NCI-H510A (cell line): ENCODE measurements at places on chromosomes 4 and X.

DNA sequence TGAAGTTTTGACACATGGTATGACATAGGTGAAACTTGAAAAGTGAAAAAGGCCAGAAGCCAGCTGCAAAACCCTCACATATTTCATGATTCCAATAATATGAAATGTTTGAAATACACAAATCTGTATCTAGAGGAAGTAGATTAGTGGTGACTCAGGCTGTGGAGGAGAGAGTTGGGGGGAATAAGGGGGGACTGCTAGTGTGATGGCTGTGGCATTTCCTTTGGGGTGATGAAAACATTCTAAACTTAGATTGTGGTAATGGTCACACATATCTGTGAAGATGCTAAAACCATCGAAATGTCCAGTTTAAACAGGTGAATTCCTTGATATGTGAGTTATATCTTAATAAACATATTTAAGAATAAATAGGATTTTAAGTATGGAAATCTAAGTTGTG is 343.5 kb upstream of the SFRP2 start:
- DNase-seq: no peak

- no peak for DNase-seq
Measured at GRCh38 chr4:185343726-185344581, 51.8 kb downstream of the LRP2BP start.

DNA sequence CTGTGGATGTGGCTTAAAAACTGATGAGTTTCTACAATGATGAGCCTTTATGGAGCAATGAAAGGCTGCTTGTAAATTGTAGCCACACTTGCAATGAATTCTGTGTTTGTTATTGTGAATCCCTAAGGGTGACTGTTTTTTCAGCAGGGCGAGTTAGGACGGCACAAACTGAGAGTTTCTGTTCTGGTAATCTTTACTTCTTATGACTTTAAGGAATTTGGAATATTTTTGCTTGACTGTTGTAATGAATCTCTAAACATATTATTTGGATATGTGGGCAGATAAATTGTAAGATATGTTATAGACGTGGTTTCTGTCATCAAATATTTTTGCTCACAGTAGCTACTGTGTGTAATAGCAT is 22.2 kb downstream of the RBPJ start:
- no peak for DNase-seq

- no peak for DNase-seq
Measured at GRCh38 chrX:112113460-112113859, 30.9 kb upstream of the TRPC5 start.

DNA sequence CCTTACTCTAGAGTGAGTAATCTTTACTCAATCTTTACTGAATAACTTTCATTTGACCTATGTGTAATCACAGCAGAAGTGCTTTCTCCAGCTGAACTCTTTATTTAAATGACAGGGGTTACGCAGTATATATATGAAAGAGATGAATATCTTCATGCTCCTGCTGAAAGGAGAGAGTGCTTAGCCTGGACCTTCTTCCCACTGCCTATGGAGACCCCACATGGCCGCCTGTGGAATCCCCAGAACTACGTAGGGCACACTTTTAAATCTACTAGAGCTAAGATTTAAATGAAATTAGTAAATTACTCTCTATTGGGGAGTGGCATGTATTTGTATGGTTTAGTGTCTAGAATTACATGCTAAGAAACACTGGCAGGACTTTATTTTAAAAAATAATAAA is 391.2 kb downstream of the ANKRD50 start:
- DNase-seq: no peak

DNA sequence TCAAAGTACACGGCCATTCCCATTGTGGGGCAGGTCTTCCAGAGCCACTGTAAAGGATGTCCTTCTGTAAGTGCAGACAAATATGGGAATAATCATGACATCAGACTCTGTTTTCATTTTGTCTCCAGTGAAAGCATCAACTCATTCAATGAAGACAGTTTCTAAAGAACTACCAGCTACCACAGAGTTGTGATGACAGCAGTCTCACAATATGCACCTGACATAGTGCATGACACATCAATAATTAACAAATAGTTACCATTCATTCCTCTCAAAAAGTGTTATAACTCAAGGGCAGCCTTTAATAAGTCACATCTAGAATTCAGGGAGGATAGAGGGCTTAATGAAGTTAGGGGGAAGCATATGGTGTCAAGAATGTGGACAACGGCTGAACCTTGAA is 20.2 kb downstream of the MTTP start:
- no peak for DNase-seq

DNA sequence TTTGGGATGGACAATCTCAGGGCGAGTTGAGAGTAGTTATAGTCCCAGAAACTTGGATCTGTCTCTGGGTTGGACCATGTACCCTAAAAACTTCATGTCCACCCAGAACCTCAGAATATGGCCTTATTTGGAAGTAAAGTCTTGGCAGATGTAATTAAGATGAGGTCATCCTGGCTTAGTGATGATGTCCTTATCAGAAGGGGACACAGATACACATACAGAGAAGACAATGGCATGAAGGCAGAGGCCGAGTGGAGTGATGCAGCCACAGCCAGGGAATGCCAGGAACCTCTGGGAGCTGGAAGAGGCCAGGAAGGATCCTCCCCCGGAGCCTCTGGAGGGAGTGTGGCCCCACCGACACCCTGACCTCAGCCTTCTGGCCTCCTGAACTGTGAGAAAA is 61.2 kb upstream of the STX18 start:
- no peak for DNase-seq

DNA sequence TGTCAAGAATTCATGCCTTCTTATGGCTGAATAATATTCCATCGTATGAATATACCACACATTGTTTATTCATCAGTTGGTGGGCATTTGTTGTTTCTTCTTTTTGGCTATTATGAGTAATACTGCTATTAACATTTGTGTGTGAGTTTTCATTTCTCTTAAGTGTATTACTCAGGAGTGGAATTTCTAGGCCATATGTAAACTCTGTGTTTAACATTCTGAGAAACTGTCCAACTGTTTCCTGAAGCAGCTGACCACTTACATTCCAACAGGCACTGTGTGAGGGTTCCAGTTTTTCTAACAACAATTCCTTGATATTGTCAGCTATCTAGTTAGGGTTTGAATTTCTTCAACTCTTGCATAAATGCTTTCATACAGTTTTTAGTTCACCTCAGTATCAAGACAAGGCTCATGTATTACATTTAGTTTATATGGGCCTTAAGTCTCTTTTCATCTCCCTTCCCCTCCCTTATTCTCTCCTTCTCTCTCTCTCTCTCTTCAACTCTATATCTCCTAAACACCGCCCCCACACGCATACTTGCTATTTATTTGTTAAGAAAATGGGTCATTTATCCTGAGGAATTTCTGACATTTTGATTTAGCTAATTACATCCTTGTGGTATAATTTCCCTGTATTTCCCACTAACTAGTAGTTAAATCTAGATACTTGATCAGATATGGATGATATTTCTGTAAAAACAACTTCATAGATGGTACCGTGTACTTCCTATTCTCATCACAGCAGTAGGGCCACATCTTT is 77.4 kb downstream of the WDR19 start:
- DNase-seq: no peak

- no peak for DNase-seq
Measured at GRCh38 chr4:119659576-119659975, 31.0 kb upstream of the PDE5A start.

GRCh38 chr4:3529363-3529762 is 2.9 kb downstream of the LRPAP1 start:
- no peak for DNase-seq

DNA sequence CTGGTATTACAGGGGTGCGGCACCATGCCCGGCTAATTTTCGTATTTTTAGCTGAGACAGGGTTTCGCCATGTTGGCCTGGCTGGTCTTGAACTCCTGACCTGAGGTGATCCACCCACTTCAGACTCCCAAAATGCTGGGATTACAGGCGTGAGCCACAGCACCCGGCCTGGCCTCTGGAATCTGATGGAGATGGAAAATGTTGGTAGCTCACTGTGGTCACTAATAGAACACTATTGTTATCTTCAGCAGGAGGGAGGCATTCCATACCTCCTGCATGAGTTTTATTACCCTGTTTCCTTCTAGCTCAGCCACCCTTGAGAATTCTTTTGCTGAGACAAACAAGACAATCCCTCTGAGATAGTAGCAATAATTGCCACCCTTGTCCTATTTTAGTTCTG is 105.0 kb downstream of the SHROOM3 start:
- DNase-seq: no peak

GRCh38 chrX:142036116-142036515 is 132.4 kb downstream of the MAGEC1 start:
- no peak for DNase-seq

GRCh38 chr4:24103434-24104157 is 213.7 kb upstream of the PPARGC1A start:
- no peak for DNase-seq

- DNase-seq: no peak
Measured at GRCh38 chrX:19303256-19303880, 40.4 kb upstream of the PDHA1 start.

- no peak for DNase-seq
Measured at GRCh38 chr4:81789741-81790399, 318.2 kb upstream of the RASGEF1B start.

DNA sequence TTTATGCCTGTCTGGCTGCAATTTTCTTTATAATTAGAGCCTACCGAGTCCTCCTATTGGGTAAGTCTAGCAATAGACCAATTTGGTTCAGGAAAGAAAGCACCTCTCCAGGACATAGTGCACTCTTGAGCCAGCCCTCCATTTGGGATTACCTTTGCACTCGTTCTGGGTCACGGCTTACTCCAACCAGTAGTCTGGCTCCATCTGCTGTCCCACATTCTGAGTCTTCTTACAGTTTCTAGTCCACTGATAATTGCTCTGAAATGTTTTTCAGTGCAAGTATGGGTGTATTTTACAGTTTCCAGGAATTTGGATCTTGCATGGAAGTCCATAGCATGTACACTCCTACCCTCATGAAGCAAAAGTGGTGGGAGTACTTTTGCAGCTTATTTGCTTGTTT is 34.8 kb upstream of the USP51 start:
- no peak for DNase-seq

DNA sequence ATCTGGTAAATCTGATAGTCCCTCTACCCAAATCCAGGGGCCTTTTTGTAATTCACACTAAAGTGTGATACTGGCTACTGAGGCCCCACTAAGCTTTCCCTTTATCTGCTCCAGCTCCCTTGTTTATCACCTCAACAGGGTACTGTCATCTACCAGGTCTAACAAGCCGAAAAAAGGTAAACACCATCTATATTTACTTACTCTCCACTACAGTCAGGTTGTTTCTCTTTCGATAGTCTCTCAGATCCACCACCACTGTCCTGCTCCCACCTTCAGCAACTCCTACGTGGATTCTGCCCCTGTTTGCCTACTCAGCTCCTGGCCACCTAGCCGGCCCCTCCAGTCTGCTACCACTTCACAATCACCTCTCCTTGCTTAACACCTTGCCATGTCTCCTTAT is 3.3 kb downstream of the ITIH6 start:
- no peak for DNase-seq

DNA sequence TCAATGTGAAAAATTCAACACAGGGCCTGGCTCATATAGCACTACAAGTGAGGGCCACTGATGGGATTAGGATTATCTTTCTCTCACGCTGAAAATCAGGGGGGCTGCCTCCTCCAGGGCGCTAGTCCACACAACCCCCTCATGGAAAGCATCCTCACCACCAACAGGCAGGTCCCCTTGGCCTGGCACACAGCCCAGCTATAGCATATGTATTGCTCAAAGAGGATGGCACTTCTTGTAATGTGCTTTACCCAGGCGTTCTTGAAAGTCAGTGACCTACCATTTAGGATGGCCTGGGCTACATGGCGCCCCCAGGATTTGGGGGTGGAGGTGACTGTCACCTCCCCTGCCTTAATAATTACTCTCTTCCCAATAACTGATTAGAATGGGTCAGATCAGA is 71.0 kb upstream of the LSM6 start:
- no peak for DNase-seq

GRCh38 chrX:15674514-15674840 is 9.9 kb upstream of the CLTRN start:
- no peak for DNase-seq

DNA sequence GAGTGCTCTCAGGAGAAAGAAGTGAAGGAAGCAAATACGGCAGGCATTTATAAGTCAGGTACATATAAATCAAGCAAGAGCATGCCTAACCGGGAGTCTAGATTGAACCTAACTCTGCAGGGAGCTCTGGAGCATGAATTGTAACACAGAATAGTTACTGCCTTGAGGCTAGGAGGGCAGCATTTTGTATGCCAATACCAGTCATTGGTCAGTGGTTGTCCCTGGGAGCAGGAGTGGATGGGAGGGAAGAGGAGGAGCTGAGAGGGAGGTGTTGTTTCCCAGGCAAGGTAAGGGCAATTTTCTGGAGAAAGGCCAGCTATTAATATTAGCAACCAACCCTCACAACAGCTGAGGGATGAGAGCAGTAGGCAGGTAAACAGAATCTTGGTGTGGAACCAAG is 224.7 kb upstream of the DCAF8L1 start:
- peak; percentile 1 for DNase-seq

GRCh38 chrX:12798601-12799000 is 7.4 kb downstream of the PRPS2 start:
- no peak for DNase-seq

DNA sequence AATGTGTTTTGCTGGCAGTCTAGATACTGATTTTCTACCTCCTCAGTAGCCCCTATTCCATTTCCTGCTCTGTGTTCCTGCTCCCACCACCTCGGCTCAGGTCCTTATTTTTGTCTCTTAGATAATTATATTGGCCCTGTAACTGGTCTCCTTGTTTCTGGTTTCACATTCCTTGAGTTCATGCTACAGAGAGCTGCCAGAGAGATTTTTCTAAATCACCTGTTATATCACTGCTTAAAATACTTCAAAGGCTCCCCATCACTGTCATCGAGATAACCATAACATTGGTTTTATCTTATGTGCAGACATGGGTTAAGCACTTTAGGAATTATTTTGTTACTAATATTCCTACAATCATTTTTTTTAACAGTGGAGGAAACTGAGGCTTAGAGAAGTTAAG is 9.6 kb downstream of the SYNPO2 start:
- DNase-seq: no peak

- no peak for DNase-seq
Measured at GRCh38 chr4:8775121-8775520, 96.5 kb downstream of the HMX1 start.

DNA sequence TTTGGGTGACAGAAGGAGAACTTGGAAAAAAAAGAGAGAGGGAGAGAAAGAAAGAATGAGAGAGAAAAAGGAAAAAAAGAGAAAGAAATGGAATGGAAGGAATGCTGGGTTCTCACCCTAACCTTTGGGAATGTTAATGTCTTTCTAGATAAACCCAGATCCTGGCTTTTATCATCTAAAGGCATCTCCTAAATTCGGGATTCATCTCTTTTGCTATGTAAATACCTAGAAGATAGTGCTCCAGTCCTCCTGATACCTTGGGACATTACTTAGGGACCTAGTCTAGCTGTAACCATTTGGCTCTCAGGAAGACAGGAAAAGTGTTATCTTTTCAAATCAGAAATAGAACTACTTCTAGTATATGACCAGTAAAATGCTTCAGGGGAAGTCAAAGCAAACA is 15.8 kb upstream of the SPCS3 start:
- no peak for DNase-seq

GRCh38 chrX:118702741-118703140 is 24.7 kb upstream of the IL13RA1 start:
- no peak for DNase-seq

GRCh38 chrX:21972046-21972445 is 31.5 kb downstream of the SMS start:
- DNase-seq: no peak

- DNase-seq: no peak
Measured at GRCh38 chr4:114304046-114304445, 294.6 kb upstream of the UGT8 start.

- peak; percentile 4 for DNase-seq
Measured at GRCh38 chr4:9781343-9782135, at the start of gene DRD5. Gene DRD5 (plus strand): TSS chr4:9781634. CDS start chr4:9782030, 396 bp downstream.
